G401 (cell line): ENCODE measurements at places on chromosomes 2 and 18. TPM values are rescaled to one million over a fixed set of nuclear protein-coding genes. Genes with fewer than 3 reads are reported as not detected.

TMEM17 gene
- 1.3 and 2.4 TPM in 2 replicates for total RNA-seq

SLC38A11 gene
- not detected in 2 replicates for total RNA-seq

GRCh38 chr18:66599190-66599589 lies 4.7 kb downstream of the CDH19 start:
- no peak for DNase-seq

- no peak for DNase-seq
These were observed 30.9 kb upstream of the DOCK10 start for GRCh38 chr2:225073198-225073597.

DNA sequence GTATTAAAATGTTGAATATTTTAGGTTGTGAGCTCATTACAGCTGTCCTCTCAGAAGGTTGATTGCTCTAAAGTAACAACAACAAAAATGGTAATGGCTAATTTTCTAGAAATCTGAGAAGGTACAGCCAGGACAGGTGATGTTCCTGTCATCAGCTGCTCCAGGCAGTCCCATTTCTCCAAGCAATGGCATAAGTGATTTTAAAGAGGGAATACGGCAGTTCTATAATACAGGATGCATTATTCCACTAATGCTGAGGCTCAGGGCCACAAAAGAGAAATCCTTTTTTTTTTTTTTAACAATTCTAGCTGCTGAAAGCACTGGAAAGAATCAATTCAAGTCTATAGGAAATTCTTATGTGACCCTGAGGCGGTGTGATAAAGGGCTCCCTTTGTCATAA lies 199.9 kb downstream of the PMAIP1 start:
- no peak for DNase-seq

- no peak for DNase-seq
These were observed 192.4 kb downstream of the SPAG16 start for GRCh38 chr2:213476641-213477040.

GRCh38 chr2:3211256-3212060 lies 166.2 kb downstream of the EIPR1 start:
- no peak for DNase-seq

- DNase-seq, result no peak
These were observed 3.2 kb downstream of the PTPRN start for GRCh38 chr2:219306047-219306446.
